ENCODE measurements at places on chromosomes 6 and 20. TPM values are rescaled to one million over a fixed set of nuclear protein-coding genes. Genes with fewer than 3 reads are reported as not detected.

DNA sequence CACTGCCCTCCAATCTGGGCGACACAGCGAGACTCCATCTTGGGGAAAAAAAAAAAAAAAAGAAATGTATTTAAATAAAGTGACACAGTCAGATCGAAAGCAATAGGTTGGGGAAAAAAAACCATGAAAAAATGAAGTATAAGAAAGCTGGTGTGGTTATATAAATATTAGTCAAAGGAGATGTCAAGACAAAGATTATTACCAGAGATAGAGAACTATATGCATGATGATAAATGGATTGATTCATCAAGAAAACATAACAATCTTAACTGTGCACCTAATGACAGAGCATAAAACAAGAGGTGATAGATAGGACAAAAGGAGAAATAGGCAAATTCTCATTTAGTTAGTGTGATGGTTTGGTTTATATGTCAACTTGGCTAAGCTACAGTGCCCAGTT, 146.9 kb upstream of the AHI1 start:
- no peak for DNase-seq

GRCh38 chr6:162019349-162019748, 708.2 kb downstream of the PRKN start:
- no peak for DNase-seq

DNA sequence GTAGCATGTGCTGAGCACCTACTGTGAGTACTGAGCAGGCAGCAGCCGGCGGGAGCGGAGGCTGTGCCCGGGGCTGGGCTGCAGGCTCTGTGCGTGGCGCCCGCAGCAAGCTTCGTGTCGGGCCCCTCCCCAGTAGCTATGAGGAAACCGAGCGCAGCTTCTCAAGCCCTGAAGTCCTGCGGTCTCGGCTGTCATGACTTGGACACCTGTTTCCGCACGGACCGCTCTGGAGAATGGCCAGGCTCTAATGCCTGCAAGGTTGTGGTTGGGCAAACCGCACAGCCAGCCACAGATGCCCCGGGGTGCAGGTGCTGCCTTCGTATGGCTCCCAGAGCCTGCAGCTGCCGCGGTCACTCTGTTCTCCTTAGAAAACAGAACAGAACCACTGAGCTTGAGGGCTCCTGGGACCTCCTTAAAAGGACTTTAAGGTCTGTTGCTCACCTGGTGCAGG, 33.7 kb downstream of the PYGB start:
- DNase-seq = no peak

- DNase-seq = no peak
These were observed 192.6 kb upstream of the VGLL2 start for GRCh38 chr6:117072781-117073180.

SNAP91 gene
- total RNA-seq = 2.9 TPM

- no peak for DNase-seq
These were observed 196.1 kb upstream of the RUNX2 start for GRCh38 chr6:45132059-45132458.

DNA sequence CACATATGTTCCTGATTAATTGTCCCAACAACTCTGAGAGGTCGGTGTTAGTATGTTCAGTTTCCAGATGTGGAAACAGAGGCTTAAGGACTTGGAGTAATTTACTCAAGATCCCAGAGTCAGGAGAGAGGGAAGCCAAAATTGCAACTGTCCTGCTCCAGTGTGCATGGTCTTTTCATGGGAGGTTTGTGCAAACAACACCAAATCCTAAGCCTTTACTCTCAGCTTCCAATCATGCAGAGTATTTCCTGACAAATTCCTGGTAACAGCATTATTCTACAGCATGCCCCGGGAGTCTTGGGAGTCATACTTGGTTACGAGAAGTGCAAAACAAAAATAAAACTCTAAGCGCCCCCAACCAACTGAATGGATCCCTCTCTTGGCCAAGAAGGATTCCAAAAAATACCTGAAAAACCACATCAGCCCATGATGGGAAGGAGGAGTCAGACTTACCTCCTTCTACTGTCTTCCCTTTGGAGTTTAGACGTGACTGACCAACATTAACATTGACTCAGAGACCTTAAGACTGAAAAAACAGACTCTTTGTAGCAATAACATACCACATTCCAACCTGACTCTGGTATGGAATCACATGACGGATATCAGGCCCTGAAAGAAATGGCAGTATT, 30.8 kb upstream of the PPP1R3G start:
- no peak for DNase-seq

GTSF1L gene
- 7.2 TPM for total RNA-seq

DNA sequence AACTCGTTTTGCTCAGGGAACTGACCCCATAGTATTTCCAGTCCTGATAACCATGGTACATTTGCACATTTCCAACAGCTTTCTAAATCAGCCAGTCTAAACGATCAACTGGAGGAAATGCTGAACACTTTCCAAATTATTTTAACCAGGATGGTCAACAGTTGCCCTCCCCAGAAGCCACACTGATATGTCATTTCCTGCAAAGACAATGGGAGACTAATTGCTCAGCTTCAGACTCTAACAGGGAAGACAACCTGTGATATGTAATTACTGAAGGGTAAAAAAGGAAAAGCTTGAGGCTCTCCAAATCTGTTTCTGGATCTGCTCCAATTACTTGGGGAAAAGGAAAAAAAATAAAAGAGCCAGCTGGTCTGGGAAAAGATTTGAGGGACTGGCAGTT, 88.8 kb downstream of the FYN start:
- DNase-seq = no peak

DNA sequence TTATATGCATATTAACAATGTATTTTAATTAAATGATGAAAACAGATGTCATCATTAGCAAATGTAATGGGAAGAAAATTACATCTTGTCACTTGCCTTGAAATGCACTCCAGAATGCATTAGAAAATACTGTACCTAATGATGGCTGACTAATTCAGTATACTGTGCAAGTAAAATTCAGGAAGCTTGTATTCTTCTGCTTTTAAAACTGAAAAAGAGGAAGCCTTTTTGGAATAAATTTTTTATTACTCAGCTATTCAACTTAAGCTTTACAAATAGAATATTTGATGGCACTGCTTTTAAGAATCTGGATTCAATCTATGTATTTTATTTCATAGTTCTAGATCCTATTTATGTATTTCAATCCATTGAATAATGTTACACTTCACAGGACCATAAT, 195.5 kb downstream of the RIMS1 start:
- no peak for DNase-seq

SPEF1 gene
- total RNA-seq = 1.6 TPM

DNA sequence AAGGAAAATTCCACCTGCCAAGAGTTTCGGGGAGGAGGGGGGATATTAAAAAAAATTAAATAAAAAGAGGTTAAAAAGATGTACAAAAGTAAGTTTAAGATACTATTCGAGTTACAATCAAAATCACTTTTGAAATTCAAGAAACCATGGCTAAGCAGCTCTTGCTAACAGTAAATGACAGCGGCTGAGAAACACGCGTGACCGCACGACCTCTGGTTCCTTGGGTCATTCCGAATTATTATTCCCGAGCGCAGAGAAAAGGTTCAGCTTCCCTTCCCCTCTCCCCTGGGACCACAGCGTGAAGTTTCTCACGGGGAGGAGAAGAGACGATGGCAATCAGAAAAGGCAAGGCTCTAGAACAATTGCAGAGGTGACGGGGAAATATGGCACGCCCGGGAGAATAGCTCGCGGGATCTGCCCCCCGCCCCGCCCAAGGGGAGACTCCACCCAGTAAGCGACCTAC, 496 bp downstream of the TMEM242 start:
- no peak for DNase-seq

VPS16 gene
- 37.3 TPM for total RNA-seq

- no peak for DNase-seq
These were observed 53.9 kb upstream of the PCSK2 start for GRCh38 chr20:17172836-17173516.

PRKN gene
- total RNA-seq = 10.7 TPM

- no peak for DNase-seq
These were observed 6.5 kb upstream of the TUBB2B start for GRCh38 chr6:3233904-3234303.

DNA sequence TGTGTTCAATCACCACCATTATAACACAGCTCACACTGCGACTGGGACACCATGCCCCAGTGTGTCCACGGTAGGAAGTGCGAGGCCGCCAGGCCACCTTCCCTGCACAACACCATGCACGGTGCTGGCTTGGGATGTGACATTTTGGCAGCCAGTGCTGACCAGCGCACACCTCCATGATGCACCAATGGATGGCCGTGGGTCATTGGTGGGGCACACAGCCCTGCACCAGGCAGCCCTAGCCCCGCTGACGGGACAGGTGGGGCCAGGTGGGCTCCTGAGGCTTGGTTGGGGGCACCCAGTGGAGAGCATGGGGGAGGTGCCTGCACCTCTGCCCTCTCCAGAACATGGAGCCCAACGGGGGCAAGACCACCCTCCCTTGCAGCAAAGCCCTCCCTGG, 18.2 kb upstream of the FRMD1 start:
- DNase-seq = no peak

CLDN20 gene
- total RNA-seq = not detected

- DNase-seq = no peak
These were observed 337 bp downstream of the ESF1 start for GRCh38 chr20:13784271-13784892.

DNA sequence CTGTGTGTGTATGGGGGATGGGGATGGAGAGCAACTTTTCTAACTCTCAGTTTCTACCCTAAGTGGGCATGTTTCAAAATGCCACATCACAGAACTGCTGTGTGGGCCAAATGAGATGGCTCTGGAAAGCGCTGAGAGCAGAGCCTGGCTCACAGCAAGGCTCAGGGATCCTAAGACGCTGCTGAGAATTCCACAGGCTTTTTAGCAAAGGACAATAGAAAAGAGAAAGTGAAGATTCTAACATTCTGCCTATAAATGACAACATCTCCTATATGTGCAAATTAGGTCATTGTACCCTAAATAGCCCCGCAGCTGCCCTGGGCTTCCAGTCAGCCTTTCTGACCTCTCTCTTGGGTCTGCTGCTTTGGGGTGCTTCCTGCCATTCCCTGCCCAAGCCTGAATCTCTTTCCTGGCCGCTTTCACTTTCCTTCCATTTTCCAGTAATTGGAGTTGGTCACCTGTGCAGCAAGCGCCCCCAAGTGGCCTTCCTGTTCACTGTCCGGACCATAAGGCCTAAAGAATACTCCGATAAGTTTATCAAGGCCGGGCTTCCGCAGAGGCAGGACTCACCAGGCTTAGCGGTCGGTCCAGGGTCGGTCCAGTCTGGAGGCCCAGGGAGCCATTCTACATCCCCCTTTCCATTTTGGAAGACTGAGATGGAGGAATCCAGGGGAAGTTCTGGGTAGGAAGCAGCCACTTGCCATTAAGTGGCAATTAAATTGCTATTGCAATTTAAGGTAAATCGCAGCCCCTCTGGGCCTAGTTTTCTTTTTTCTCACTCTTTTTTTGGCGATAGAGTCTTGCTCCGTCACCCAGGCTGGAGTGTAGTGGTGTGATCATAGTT, 6.7 kb upstream of the DDR1 start:
- DNase-seq = peak; percentile 91

- no peak for DNase-seq
These were observed 39.6 kb downstream of the LAMA4 start for GRCh38 chr6:112214739-112215269.

SLC32A1 gene
- total RNA-seq = not detected

RHAG gene
- not detected for total RNA-seq

- DNase-seq = no peak
These were observed 71.9 kb downstream of the OPN5 start for GRCh38 chr6:47853766-47854165.

MEP1A gene
- total RNA-seq = not detected

SPATA25 gene
- 7.4 TPM for total RNA-seq

- DNase-seq = peak; percentile 40
These were observed 12.8 kb upstream of the ILRUN start for GRCh38 chr6:34709386-34709785.

GHRH gene
- total RNA-seq = not detected

- no peak for DNase-seq
These were observed 511 bp upstream of the OGFR start for GRCh38 chr20:62804021-62804626.

All from prostate gland (tissue), 2 donors.